T-cell (primary cell): ENCODE measurements at places on chromosomes 2 and 18. TPM values are rescaled to one million over a fixed set of nuclear protein-coding genes. Genes with fewer than 3 reads are reported as not detected.

The BOLA3 gene
- total RNA-seq: 15.5 TPM

The SDC1 gene
- 1.2 TPM for total RNA-seq

The LOXL3 gene
- total RNA-seq: 0.45 TPM

The FZD7 gene
- total RNA-seq: 0.82 TPM
